Activated CD4-positive, alpha-beta T cell treated with anti-CD3 and anti-CD28 coated beads for 4 hours (primary cell): ENCODE measurements at places on chromosomes 13 and 19.
A peak's percentile ranks its signal among the peaks of the same experiment; 100 is the strongest.

DNA sequence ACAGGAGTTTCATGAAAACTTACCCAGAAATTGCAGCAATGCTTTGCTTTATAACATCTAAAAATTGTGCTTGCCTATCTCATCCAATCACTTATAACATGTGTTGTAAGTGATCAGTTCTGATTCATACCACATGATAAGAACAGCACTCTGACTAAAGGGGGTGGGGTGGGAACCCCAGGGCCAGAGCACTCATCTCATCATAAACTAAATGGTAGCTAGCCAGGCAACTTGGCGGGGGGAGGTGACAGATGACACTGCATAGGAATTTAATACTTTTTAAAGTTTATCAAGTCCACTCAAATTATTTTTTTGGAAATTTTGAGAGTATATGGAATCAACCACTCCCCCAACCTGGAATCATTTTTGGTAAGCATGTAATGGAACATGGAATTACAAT lies 42.1 kb downstream of the FOXO1 start:
- peak; percentile 49 for DNase-seq

GRCh38 chr19:19782783-19783182 lies 38.8 kb downstream of the ZNF506 start:
- DNase-seq, result peak; percentile 34

DNA sequence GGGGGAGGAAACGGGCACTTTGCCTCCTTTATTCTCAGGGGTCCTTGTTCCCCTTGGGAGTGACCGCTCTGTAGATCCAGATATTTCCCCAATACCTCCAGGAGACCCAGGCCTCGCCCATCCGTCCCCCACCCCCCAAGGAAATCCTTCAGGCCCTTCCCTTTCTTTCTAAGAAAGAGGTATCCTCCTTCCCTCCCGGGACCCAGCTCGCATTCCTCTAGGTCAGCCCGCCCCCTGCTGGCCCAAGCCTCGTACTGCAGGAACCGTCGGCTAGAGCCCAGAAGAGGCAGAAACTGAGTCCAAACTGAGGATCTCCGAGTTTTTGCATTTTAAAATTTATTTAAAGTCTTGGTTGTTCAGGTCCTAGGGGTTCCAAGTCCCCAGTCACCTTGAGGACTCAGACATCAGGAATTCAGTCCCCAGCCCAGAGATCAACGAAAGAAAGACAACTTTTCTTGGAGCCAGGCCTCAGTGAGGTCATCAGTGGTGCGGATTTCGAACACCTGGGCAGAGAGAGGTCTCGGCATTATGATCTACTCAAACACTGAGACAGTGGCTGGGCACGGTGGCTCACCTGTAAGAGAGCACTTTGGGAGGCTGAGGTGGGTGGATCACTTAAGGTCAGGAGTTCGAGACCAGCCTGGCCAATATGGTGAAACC lies 7.5 kb upstream of the LRFN1 start:
- DNase-seq, result peak; percentile 75

- no peak for DNase-seq
These were observed 1115.5 kb upstream of the SLC10A2 start for GRCh38 chr13:104181526-104182231.

DNA sequence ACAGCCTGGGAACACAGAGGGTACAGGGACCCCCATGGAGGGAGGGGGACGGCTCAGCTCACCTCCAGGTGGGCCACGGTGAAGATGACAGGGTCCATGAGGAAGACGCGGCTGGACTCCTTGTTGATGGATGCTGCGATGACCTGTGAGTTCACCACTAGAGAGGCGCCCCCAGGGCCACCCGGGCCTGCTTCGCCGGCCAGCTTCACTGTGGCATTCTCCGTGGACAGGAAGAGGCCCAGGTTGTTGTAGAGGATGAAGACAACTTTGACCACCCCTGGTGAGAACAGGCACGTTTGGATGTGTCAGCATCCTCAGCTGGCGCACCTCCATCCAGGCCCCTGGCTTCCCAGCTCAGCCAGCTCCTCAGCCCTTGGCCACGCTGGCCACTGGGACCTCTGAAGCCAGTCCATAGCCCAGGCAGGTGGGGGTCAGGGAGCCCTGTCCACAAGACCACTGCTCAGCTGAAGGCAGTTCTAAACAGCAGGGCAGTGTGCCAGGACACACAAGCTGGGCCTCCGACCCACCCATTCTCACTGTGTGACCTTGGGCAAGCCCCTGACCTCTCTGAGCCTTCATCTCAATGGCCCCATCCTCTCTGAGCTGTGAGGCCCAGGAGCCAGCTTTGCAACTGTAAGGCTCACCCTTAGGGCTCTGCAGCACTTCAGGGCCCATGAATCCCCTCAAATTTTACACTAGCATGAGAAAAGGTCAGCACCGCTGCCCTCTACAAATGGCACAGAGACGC lies 22.1 kb upstream of the ASF1B start:
- no peak for DNase-seq

- no peak for DNase-seq
These were observed 573.7 kb downstream of the IRS2 start for GRCh38 chr13:109212650-109213049.

DNA sequence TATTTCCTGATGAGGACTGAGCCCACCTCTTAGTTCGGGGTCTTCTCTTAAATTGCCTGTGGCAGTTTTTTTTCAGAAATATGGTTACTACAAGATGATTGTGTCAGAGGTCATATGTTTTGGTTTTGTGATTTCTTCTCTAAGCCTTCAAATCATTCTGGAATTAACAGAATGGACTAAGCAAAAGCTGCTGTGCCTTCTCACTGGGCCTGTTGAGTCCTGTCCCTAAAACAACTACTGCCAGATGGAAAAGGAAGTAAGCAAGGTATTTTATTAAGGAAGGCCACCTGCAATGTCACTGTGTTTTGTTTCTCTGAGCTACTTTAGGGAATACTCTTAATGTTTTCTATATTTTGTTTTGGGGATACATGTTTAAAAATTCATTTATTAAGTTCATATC lies 470.8 kb downstream of the PCDH20 start:
- no peak for DNase-seq

- DNase-seq, result no peak
These were observed 22.1 kb downstream of the CAPN12 start for GRCh38 chr19:38721979-38722773.

- no peak for DNase-seq
These were observed 10.1 kb downstream of the TMEM255B start for GRCh38 chr13:113769106-113769505.

GRCh38 chr13:41554626-41555386 lies 97.5 kb downstream of the RGCC start:
- no peak for DNase-seq

DNA sequence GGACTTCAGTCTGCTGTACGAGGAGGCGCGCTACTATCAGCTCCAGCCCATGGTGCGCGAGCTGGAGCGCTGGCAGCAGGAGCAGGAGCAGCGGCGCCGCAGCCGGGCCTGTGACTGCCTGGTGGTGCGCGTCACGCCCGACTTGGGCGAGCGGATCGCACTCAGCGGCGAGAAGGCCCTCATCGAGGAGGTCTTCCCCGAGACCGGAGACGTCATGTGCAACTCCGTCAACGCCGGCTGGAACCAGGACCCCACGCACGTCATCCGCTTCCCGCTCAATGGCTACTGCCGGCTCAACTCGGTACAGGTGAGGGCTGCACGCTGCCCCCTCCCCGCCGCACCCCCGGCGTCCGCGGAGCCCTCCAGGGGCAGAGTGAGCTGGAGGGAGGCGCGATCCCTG lies 14.6 kb downstream of the KCTD15 start:
- DNase-seq, result no peak

GRCh38 chr13:47680748-47681147 lies 320.3 kb downstream of the SUCLA2 start:
- no peak for DNase-seq
